Left ventricle myocardium inferior (tissue), 1 donor: ENCODE measurements at places on chromosomes 12 and 14.

- DNase-seq: no peak
Measured at GRCh38 chr12:67107751-67108269, 161.3 kb upstream of the CAND1 start.

- no peak for DNase-seq
Measured at GRCh38 chr12:111448266-111448830, 42.6 kb downstream of the SH2B3 start.

GRCh38 chr12:112577473-112578329 is 159.0 kb downstream of the PTPN11 start:
- no peak for DNase-seq

- DNase-seq: no peak
Measured at GRCh38 chr12:40769846-40770245, 77.6 kb downstream of the CNTN1 start.

DNA sequence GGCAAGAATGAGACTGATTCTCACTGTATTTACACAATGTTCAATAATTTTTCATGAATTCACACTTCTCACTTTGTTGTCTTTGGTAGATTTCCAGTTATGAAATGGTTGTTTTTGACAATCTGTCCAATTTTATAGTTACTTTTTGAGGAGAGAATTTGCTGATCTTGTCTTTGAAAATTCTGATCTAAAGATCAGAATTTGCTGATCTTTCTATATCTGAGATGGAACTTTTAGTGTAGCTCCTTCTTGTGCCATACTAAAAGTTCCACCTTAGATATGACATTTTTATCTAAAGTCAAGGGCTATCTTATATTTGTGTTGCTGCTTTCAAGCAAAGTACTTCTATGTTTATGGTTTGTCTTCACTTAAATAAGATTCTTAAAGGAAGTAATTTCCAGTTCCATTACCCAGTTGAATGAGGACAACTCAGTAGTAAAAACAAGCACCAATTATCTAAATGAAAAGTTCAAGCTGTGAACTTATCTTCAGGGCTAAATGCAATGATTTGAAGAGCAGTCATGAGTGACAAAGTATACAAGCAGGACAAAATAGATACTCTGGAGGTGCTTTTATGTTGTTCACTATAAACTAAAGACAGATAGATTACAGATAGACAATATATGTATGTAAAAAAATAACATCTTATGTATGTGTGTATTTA is 76.4 kb upstream of the FOXG1 start:
- no peak for DNase-seq

DNA sequence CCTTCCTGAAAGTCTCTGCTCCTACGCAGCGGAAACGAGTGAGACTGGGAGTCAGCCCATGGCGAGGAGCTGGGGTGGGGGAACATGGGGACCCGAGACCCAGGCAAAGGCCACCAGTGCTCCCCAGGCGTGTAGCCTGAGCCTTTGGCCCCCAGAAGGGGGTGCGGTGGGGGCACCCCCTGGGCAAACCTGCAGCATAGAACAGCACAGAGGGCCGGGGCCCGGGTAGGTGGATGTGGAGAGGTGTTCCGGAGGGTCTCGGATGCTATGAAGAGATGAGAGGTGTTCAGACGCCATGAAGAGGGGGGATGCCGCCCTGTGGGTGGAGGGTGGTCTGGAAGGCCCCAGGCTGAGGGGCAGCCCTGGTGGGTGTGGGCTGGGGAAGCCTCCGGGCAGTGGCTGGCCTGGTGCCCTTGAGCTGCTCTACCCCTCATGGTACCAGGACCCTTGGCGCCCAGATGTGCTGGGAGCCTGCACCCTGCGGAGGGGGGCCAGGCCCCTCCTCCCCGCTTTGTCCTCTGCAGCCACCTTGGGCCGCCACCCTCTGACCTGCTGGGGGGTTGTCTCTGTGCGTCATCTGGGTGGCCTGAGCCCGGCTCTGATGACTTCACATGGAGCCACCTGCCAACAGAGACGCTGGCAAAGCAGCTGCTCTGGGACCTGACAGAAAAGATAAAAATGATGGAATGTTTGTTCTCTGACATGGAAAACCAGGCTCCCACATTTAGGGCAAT is 83.4 kb downstream of the KIF26A start:
- DNase-seq: no peak

GRCh38 chr14:77123381-77124325 is 17.9 kb downstream of the ZDHHC22 start:
- peak; percentile 55 for DNase-seq

DNA sequence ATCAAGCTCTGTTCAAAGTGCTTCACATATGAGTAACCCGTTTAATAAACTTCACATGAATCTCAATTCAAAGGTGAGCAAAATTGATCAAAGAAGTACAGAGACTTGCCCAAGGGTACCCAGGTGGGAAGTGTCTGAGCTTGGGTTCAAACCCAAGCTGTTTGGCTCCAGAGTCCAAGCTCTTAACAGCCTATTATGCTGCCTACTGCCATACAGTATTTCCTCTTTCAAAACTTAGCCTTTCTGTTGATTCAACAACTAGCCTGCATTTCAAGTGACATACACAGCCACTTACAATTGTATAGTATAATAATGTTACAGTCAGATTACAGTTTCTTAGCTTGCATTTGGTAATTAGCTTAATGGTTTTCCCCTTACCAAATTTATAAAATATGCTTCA is 29.7 kb downstream of the FRMD6 start:
- no peak for DNase-seq

DNA sequence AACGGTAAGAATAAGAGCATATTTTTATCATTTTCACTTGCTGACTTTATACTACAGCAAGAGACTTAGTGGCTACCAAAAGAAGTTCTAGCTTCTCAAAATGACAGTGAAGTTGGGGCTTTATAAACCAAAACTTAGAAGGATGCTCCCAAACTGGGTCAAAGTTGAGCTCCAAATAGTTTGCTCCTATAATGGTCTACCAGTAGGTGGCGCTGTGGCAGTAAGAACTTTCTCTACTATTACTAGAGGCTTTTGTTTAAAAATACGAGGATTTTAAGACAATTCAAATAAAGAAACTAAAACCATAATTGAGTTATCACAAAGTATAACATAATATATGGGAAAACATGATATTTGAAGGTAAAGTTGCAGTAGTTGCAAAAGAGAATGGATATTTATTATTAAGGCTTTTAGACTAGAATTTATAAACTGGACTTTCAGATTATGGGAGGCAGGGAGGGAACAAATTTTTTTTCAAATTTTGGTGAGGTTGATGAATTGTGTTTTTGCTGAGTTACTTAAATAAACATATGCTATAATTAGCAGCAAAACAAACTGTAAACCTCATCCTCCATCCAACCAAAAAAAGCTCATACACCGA is 75.0 kb downstream of the TGFB3 start:
- DNase-seq: no peak

DNA sequence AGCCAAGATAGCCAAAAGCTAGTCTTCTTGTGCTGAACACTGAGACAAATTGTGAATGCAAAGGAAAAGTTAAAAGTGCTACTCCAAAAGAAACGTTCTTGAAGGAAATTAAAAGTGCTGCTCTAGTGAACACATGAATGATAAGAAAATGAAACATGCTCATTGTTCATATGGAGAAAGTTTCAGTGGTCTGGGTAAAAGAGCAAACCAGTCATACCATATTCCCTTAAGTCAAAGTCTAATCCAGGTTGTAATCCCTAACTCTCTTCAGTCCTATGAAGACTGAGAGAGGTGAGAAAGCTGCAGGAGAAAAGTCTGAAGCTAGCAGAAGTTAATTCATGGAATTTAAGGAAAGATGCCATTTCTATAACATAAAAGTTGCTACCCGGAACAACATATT is 121.5 kb downstream of the MNAT1 start:
- no peak for DNase-seq

DNA sequence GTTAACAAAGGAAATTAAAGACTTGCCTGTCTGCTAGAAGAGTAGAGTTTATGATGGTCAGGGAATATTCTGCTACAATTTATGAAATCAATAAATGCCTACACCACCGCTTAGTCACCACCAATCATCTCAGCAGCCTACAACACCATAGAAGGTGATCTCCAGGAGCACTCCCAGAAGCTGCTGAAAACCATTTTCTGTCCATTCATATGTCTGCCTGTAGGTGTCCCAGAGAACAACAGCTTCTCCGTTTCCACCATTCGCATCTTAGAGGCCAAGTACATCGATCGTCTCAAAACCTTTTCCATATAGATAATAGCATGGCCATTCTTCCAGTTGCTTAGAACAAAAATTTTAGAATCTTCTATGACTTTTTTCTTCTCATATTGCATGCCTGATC is 303.4 kb downstream of the KCNC2 start:
- no peak for DNase-seq

DNA sequence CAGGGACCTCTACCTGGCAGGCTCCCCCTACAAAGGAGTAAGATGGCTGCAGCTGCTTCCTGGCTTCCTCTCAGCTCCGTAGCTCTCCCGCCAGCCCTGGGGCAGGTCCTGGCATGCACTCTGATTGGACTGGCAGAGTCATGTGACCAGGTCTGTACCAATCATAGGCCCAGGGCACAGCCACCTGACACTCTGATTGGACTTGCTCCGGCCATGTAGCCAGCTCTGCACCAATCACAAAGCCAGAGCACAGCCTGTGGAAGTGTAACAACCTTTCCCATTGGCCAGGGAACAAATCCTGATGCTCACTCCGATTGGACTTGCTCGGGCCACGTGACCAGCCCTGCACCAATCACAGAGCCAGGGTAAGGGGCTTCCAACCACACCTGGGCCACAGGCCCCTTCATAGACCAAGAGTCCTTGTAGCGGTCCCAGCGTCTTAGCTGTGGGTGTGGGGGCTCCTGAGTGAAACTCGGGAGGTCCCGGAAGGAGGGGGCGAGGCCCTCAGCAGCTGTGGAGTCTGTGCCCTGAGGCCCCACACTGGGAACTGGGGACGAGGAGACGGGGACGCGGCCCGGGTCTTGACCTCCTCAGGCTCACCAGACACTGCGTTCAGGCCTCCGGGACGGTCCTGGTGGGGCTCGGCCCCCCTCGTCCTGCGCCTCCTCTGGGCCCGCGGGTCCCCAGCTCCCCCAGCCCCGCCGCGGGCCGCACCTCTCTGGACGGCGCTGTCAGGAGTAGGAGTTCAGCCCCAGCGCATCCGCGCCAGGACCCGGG is 210.6 kb downstream of the ADGRD1 start:
- no peak for DNase-seq

GRCh38 chr12:101963697-101964096 is 86.3 kb downstream of the DRAM1 start:
- DNase-seq: no peak

DNA sequence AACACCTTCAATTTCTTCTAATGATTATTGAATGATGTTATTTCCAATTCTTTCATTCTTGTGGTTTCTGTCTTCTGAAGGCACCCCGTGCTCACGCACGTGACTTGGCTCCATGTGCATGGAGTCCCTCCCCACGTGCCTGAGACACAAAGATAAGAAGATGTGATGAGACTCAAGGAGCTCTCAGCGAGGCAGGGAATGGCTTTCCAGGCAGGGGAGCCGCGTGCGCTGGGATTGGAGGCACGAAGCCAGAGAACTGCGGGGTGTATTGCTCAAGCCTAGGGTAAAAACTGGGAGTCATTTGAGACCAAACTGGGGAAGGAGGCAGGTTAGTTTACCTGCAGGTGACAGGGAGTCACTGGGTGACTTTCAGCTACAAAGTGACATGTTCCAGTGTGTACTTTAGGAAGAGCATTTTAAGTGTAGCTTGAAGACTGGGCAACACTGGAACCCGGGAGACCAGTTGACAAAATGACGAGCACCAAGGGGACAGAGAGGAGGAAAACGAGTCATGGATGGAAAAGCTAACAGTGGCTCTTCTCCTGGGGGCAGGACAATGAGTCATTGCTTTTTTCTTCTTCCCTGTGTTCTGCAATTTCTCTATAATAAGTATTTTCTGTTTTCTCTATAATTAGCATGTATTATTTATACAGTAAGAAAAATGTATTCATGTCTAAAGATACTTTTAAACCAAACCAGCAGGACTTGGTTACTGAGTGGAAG is 311.7 kb upstream of the FKBP4 start:
- no peak for DNase-seq

DNA sequence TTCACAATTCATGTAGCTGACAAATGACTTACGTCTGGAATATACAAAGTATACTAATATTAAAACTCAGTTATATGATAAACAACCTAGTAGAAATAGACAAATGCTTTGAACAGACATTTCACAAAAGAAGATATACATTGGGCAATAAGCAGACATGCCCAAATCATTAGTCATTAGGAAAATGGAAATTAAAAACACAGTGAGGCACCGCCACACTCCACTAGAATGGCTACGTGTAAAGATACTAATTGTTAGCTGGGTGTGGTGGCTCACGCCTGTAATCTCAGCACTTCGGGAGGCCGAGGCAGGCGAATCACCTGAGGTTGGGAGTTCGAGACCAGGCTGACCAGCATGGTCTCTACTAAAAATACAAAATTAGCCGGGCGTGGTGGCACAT is 248.9 kb upstream of the TMEM132C start:
- no peak for DNase-seq

- DNase-seq: no peak
Measured at GRCh38 chr14:103185051-103186029, 62.1 kb downstream of the TNFAIP2 start.

- no peak for DNase-seq
Measured at GRCh38 chr12:106220536-106220935, 27.3 kb downstream of the CKAP4 start.

DNA sequence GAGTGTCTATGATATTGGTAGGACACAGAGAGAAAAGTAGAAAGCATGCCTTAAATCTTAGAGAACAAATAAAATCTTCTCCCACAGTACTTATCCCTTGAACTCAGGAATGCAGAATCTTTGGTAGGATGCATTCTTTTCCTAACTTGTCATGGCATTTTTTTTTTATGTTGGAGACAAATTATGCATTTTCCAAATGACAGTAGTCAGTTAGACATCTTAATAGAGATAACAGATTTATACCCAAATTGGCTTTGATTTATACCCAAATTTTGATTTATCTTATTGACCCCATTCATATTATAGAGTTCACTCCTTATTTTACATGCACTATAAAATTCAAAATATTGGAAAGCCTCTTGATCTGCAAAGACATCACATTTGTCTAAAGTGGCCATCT is 132.9 kb downstream of the CNTN1 start:
- no peak for DNase-seq

GRCh38 chr12:46266382-46266791 is 2.5 kb downstream of the SLC38A1 start:
- no peak for DNase-seq

- DNase-seq: no peak
Measured at GRCh38 chr12:51669996-51670395, 79.0 kb downstream of the SCN8A start.

- DNase-seq: no peak
Measured at GRCh38 chr12:85445060-85445938, 165.3 kb downstream of the ALX1 start.

DNA sequence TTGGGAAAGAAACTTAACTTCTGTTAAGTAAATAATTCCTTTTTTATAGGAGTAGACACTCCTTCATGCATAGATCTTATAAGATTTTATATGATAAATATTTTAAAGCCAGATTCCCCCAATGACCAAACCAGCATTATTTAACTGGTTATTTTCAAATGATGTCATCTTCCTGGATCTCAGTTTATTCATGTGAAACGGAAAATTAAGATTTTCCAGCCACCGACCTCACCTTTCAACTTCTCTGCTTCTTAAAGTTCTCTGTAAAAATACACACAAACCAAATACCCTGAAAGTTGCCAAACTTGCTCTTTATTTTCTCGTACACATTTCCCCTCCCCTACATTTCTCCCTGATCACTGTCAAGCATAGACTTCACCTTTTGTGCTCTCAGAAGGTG is 364.2 kb downstream of the GALC start:
- no peak for DNase-seq
